ENCODE measurements at places on chromosomes 4 and X.

DNA sequence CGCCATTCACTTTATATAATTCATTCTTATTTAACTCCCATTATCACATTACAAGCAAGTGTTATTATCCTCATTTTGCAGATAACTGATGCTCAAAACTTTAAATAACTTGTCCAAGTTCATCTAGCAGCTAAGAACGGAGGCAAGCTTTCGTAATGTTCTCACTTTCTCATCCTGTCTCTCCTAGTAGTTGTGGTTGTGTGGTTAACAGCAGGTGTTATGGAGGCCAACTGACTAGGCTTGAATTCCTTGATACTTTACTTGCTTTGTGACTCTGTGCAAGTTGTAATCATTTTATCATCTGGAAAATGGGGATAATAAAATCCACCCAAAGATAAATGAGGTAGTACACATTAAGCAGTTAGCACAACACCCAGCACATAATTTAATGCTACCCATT is 109.9 kb upstream of the PTPN13 start:
- DNase-seq = no peak

- DNase-seq = no peak
These were observed 47.2 kb downstream of the IQCM start for GRCh38 chr4:149768477-149768876.

DNA sequence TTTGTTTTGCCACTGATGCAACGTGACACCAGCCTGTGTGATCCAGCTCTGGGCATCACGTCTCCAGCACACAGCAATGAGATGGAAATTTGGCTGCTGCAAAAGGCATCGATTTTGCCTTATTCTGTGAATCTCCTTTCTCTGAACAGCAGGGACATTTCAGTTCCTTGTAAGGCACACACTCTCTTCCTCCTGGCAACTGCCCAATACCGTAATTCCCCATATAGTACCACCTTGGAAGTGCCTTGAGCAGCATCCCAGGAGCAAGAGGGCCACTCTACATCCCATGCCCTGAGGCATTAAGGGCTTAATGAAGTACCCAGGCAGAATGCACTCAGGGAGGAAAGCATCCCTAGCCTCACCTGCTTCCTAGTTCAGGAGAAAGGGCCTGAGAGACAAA is 10.5 kb upstream of the MAMLD1 start:
- no peak for DNase-seq

- DNase-seq = no peak
These were observed 35.8 kb downstream of the RHOH start for GRCh38 chr4:40232610-40233009.

DNA sequence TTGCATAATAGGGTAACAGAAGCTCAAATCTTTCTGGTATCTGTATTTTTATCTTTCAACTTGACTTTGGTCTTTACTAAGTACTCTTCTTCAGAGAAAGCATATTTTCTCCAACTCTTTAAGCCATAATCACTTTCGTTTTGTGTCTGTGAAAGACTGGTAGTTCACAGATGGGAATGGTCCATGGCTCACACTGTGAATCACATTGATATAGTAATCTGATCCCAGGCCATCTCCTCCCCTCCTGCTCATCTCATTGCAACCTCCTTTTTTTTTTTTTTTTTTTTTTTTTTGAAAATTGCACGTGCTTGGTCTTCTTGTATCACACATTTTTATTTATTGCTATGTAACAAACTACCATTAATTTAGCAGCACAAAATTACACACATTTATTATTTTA is 694.5 kb upstream of the SLIT2 start:
- DNase-seq = no peak

GRCh38 chr4:1081689-1082040 is 31.7 kb downstream of the RNF212 start:
- DNase-seq = no peak

DNA sequence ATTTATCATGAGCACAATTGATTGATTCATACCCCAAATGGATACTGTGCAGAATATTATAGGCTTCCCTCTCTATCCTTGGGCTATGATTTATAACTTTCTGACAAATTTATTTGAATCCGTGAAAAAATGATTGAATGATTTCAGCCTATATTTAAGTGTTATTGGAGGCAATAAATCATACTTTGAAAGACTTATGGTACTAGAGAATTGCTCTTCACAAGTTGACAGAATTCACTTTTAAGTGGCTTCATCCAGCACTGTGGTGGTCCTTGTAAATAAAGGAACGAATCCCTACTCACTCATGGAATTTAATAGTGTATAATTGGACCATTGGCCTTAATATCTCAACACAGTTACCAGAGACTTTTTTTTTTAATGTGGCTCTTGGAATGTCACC is 174.8 kb upstream of the TLL1 start:
- no peak for DNase-seq

DNA sequence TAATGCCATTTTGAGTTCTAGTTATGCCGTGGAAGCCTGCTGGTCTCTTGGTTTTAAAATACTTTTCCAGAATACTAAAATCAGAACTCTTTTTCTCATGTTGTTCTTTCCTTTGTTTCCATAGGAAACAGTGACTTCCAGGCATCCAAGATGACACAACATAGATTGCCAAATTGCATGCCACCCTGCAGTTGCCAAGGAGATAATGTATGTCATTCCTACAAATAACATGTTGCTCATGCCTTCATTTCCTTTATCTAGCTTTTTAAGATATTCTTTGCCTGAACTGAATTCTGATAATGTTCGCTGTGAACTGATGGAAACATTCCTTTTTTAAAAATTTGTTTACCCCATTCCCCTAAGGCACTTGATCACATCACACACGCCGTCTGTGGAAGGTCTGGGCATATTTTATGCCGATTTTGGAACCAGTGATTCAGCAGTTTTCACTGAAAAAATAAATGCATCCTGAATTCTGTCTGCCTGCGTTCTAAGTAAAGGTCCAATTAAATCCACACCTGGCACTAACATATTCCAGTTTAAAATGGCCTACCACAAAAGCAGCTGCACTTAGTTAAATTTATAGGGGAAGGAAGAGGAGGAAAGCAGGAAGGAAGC is 38.0 kb upstream of the COX7B2 start:
- DNase-seq = no peak

GRCh38 chr4:169745291-169745690 is 12.5 kb downstream of the HPF1 start:
- no peak for DNase-seq

DNA sequence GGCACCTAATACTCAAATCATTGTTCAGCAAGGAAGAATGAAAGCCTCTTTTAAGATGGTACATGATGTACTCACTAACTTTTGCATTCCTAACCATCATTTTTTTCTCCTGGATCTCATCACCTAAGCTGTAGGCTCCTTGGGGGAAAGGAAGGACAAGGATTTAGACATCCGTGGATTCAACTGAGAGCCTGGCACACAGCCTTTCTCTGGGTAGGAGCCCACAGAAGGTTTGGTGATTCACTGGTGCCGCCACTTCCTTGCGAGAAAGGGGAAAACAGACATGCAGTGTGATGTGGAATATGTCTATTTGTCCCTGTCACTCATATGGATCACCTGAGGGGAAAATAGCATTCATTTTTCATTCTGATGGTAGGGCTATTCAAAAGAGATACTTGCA is 147.3 kb downstream of the PCDH7 start:
- no peak for DNase-seq

GRCh38 chr4:126708716-126709115 is 924.0 kb upstream of the INTU start:
- no peak for DNase-seq

DNA sequence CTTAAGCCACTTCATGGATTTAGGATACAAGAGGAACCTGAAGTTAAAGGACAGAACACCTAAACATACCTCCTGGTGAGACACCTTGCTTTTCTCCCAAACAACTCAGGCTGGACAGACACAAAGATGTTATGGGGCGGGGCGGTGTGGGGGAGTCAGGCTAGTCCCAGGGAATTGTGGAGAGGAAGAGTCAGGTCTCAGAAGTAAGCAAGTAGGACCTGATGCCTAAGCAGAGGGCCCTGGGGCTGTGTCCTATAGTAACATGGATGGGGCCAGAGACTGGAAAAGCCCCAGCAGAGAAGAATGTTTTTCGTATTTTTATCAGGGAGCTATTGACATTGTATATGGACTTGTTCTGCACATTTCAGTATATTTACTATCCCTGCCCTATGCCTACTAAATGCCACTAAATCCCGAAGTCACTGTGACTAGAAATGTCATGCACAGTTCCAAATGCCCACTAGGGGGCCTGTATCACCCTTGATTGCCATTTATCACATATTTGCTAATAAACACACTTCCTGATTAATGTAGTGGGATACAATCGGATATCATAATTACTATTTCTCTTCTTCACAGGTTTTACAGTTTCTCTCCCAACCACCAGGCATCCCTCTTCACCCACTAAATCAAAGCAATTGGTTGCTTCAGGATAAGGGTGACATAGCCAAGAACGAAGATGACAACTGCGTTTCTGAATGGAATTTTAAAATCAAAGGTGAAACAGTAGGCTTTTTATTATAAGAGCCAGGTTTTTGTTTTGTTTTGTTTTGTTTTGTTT is 23.8 kb upstream of the ARHGAP10 start:
- no peak for DNase-seq

DNA sequence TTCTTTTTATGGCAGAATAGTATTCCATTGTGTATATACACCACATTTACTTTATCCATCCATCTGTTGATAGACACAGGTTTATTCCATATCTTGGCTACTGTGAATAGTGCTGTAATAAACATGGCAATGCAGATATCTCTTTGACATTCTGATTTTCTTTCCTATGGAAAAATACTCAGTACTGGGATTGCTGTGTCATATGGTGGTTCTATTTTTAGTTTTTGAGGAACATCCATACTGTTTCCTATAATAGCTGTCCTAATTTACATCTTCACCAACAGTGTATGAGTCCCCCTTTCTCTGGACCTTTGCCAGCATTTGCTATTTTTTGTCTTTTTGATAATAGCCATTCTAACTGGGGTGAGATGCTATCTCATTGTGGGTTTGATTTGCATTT is 73.5 kb downstream of the GPAT3 start:
- DNase-seq = no peak

GRCh38 chrX:150547375-150548115 is 20.9 kb upstream of the MTM1 start:
- no peak for DNase-seq

- no peak for DNase-seq
These were observed 97.9 kb downstream of the PHKA2 start for GRCh38 chrX:18886005-18886343.

GRCh38 chrX:44082829-44083228 is 109.6 kb upstream of the NDP start:
- no peak for DNase-seq

GRCh38 chrX:1283741-1284140 is 15.1 kb downstream of the CSF2RA start:
- no peak for DNase-seq

DNA sequence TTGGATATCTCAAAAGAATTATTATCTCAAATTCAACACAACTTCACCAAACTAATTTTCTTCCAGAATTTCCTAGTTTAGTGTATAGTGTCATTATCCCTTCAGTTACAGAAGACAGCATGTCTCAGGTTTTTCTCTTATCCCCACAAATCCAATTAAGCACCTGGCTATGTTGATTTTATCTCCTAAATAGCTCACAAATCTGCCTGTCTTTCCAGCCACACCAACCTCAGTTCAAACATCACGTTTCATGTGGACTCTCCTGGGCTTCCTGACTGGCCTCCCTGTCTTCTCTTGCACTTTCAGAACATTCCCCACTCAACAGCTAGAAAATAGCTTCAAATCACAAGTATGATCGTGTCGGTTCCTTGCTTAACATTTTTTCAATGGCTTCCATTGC is 14.8 kb downstream of the STK32B start:
- DNase-seq = no peak

GRCh38 chr4:23889391-23889790 is 456 bp downstream of the PPARGC1A start:
- DNase-seq = no peak

DNA sequence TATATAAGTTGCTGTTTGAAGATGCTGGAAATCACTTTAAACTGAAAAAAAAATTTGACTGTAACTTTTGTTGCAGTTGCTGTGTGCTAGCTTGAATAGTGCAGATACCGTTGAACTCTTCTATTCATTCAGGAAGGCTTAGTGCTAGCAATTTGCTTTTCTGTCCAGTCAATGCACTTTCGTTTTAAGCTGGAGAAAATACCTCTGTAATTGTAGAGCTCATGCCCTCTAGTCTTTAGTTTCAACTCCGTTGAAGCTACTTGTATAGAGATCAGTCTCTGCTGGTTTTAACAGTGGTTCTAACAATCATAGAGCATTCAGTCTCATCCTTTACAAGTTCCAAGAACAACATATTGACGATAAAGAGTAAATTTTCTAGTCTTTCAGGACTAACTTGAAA is 49.0 kb upstream of the TRPC3 start:
- DNase-seq = no peak

- DNase-seq = no peak
These were observed 64.8 kb downstream of the CBR4 start for GRCh38 chr4:168945291-168945690.

- DNase-seq = no peak
These were observed 71.0 kb downstream of the COQ2 start for GRCh38 chr4:83213640-83214039.

DNA sequence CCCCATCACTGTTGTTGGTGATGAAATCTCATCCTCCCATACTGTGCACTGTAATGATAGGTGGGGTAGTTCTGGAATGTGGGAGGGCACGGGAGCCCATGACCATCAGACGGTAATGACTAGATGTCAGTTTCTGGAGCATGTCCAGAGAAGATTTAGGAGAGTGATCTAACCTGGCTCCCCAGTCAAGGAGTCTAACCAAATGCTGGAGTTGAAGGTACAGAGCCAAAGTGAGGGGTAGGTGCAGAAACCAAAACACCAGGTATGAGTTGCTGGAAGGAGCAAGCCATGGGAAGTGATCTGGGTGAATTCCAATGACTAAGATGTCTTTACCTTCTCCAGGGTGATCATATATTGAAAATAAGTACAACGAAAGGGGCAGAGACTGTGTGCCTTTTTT is 296.9 kb downstream of the INPP4B start:
- DNase-seq = no peak

- no peak for DNase-seq
These were observed 207.1 kb downstream of the TRAM1L1 start for GRCh38 chr4:116878280-116878679.

DNA sequence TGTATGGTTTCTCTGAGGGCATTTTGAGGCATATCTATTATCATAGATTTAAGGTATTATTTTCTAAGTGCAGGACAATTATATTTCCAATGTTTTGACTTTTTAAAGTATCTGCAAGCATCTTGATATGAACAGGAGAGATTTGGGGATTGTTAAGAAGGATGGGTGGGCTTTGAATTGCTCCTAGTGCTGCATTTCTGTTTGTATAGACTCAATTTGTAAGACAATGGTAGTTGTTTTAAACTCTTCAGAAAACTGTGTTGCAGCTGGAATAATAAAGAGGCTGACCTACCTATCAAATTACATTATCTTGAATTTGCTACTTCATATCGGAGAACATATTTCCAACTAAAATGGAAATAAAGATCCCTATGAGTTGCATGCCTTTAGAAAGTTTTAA is 570.3 kb downstream of the ADGRL3 start:
- no peak for DNase-seq

GRCh38 chrX:7435822-7436221 is 287.9 kb upstream of the PUDP start:
- DNase-seq = no peak

- no peak for DNase-seq
These were observed 20.0 kb upstream of the BCOR start for GRCh38 chrX:40117715-40118285.
